ENCODE measurements at places on chromosomes 6 and 20.
A peak's percentile ranks its signal among the peaks of the same experiment; 100 is the strongest.

- no peak for DNase-seq
Observed at GRCh38 chr6:134457941-134458340, 140.0 kb upstream of the SGK1 start.

- peak; percentile 64 for DNase-seq
Observed at GRCh38 chr6:47780510-47781356, 1.1 kb upstream of the OPN5 start.

GRCh38 chr6:36807750-36808149, 31.5 kb downstream of the CPNE5 start:
- no peak for DNase-seq

GRCh38 chr6:28953585-28954258, 29.9 kb upstream of the TRIM27 start:
- peak; percentile 36 for DNase-seq

DNA sequence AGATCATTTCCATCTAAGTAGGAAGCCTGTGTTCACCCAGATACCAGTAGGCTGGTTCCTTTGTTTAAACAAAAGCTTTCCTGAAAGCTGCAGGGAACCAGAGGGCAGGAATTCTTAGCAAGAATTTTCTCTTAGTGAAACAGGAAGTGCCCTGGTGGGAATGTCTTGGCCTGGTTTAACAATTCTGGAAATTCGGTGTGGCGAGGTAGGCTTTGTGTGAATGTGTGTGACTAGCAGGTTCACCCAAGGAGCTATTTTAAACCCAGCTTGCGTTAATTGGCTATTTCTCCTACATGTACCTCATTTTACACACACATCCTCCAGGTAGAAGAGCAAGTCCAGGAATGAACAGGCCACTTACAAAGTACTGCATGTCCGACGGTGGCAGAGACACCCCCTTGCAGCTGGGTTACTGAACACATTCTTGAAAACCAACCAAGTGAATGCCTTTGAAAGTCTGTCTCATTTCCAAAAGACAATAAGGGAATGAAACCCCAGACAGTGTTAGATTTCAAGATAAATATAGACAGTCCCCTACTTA, 64.6 kb downstream of the GFOD1 start:
- DNase-seq = peak; percentile 45

- DNase-seq = no peak
Observed at GRCh38 chr6:27209659-27210269, 37.7 kb upstream of the PRSS16 start.

DNA sequence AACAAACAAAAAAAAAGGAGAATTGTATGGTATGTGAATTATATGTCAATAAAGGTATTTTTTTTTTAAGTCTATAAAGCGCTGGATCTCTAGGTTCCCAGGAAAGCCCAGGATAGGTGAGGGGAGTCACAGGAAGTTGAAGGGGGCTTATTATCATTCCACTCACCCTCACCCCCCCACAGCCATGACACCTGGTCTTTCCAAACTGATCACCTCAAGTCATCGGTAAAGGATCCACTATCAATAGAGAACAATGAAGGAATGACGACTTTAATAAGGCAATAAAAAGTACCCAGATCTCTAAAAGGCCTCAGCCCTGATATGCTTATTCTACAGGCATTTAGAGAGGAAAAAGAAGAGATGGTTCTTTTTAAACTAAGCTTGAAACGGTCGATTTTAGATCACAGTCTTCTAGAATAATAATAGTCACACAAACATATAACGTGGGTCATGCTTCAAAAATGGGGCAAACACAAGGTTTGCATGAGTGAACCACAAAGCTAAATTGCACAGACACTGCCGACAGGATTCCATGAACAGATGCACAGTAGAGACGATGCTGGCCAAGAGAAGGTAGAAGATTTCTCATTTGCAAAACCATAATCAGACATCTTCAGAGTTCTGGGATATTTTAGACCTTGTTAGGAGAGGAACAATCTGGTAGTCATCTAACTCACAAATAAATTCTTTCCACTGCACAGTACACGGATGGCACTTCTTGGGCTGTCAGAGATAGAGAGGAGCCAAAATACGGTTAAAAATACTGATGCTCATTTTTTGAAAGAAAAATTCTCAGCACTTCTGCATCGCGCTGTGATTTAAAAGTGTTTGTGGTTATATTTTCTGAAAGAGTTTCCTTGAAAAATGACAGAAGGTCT, 21.0 kb downstream of the ZMYND8 start:
- DNase-seq = no peak
